ENCODE measurements at places on chromosomes 12 and 14.

DNA sequence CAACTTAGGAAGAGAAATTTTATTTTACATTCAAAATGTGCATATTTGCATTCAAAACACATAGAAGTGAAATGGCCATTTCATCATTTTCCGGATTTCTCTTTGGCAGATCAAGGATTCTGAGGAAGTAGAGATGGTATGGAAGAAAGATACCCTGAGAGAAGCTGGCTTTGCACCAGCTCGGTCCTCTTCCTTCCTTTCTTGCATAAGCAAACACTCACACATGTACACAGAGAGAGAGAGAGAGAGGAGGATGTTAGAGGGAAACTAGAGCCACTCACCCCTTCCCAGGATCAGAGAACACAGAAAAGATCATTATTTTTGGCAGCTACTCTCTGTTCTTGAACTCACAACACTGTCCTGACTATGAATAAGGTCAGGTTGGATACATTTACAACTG lies 15.6 kb upstream of the PLEKHD1 start:
- no peak for DNase-seq

- DNase-seq, result peak; percentile 35
Observed at GRCh38 chr12:75724928-75725312, 213.5 kb upstream of the KRR1 start.

- no peak for DNase-seq
Observed at GRCh38 chr12:64154677-64155076, 67.4 kb downstream of the KICS2 start.

GRCh38 chr14:55500219-55500701 lies 59.8 kb upstream of the TBPL2 start:
- no peak for DNase-seq

DNA sequence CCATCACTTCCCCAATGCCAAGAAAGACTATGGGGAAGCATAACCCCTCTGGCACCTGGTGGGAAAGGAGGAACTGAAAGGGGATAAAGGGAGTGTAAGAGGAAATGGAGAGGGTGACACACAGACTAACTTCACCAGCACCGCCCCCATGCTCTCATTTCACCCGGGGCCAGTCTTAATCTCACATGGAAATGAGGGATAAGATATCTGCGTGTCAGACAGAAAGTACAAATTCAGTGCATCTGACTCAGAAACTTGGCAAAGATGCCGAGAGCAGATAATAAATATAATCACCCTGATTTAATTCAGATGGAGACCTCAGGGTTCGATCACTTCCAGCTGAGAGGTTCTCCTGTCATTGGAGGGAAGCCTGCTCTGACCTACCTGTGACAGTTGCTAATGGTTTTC lies 191.6 kb downstream of the DUSP6 start:
- no peak for DNase-seq

All from WERI-Rb-1 (cell line).